ENCODE measurements at places on chromosomes 12 and 14.

GRCh38 chr12:7125632-7126227, 3.0 kb downstream of the RBP5 start:
- no peak for DNase-seq

DNA sequence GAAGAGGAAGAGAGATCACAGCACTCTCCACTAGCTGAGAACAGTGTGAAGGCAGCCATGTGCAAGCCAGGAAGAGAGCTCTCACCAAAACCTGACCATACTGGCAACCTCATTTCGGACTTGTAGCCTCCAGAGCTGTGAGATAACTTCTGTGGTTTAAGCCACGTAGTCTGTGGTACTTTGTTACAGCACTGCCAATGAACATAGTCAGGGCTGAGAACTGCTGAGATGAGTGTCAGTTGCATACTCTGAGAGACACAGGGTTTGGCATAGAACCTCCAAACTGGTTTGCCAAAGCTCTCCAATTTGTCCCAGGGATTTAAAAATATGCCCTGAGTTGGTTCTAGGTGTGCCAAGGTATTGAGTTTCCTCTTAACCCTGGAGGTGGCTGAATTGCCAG, 218.6 kb downstream of the ATP23 start:
- DNase-seq = no peak

GRCh38 chr12:103924761-103925641, 5.2 kb upstream of the HSP90B1 start:
- DNase-seq = no peak

DNA sequence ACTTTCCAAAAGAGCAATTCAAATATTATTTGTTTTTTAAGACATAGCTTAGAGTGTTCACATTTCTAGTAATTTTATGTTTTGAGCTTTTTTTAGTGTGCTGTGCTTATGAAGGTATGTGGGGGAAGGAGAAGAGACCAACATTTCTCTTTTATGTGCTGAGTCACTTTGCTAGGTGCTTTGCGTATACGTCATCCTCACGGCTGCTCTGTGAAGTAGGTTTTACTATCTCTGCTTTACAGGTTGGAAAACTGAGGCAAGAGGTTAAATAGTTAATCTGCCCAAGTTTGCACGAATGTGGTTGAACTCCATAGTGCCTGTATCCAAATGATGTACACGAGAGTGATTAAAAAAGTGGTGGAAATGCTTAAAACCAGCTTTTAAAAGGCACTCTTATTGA, 75.9 kb downstream of the AEBP2 start:
- no peak for DNase-seq

DNA sequence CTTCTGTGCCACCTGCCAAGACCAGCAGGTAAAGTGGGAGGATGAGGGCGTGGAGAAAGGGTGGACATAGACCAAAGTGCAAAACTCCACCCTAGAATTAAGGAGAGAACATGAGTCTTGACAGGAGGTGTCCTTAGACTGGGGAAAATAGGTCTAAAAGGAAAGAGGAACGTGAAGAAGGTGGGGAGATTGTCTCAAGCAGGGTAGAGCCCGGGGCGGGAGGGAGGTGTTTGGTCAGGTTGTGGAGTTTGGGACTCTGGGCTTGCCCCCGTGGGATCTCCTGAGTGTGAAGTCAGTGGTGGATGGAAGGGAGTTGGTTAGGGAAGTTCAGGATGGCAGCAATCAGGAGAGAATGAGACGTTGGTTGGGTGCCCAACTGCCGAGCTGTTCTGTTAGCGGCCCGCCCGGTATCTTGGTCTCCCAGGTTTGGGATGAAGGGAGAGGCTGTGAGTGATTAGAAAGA, 386 bp downstream of the DGKA start:
- no peak for DNase-seq

GRCh38 chr12:119381471-119382235, 47.1 kb downstream of the CCDC60 start:
- no peak for DNase-seq

DNA sequence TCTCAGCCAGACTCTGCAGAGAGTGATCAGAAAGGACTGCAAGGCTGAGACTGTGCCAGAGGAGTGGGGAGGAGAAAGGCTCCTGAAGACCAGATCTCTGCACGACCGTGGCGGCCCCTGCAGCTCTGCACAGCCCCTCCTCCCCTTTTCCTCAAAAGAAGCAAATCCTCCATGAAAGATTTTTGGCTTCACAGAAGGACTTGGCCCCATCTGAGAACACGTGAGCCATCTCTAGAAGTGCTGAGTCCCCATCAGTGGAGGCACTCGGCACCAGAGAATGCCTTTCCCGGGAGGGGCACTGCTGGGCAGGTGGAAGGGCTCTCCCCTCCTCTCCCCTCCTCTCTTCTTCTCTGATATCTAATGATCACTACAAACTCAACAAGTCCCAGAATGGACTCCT, 6.8 kb downstream of the FIGNL2 start:
- no peak for DNase-seq

- no peak for DNase-seq
Measured at GRCh38 chr12:132617822-132618682, 524 bp upstream of the P2RX2 start.

- DNase-seq = no peak
Measured at GRCh38 chr14:95668235-95668772, 17.9 kb upstream of the TCL1B start.

- DNase-seq = no peak
Measured at GRCh38 chr14:31990926-31991572, 86.1 kb upstream of the ARHGAP5 start.

DNA sequence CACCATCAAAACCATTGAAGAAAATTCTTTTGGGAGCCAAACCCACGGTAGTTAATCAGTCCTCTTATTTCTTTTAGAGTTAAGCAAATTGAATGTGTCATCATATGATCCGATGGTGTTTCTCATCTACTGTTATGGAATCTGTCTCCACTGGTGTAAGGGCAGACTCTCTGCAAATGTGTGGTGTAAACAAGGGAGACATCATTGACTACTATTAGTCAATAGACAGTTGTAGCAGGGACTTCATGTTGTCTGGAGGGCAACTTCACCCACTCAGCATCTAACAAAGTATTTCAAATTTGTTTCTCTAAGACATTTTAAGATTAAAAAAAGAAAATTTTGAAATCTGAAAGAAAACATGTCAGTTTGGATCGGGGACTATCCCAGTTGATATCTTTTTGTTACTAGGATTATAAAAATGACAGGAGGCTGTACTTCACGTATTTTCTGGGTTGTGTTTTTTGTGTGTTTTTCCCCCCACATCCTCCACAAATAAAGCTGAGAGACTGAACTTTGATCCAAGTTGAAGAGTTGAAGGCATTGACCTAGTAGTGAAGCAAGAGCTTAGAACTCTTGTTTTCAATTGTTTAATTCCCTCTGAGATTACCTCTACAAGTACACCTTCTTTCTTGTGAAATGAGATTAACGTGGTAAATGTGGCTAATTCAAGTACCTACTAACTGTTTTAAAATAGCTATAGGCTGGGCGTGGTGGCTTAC, 4.0 kb downstream of the GOLGA5 start:
- no peak for DNase-seq

- no peak for DNase-seq
Measured at GRCh38 chr12:22687361-22688076, 62.5 kb downstream of the ETNK1 start.

DNA sequence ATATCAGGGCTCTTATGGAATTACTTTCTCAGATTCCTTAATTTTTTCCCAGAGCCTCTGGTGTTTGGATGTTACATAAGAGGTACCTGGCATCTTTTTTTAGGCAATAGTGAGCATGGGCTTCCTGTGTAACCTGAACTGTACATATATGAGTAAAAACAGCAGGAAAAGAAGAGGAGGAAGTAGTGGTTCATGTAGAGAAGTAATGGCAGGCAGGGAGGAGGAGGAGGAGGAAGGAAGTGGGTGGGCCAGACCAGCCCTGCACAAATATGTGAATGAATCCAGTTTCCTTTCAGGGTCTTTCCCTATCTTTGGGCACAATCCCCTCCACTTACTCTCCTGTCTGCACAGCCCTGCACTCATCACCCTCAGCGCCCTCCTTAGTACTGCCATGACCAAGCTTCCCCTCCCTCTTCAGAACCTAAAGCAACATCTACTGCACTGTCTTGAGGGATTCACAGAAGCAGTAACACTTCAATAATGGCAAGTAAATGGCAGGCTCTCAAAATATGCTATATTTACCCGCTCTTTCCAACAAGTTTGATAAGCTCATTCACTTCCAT, 40.9 kb upstream of the GSG1 start:
- DNase-seq = no peak

DNA sequence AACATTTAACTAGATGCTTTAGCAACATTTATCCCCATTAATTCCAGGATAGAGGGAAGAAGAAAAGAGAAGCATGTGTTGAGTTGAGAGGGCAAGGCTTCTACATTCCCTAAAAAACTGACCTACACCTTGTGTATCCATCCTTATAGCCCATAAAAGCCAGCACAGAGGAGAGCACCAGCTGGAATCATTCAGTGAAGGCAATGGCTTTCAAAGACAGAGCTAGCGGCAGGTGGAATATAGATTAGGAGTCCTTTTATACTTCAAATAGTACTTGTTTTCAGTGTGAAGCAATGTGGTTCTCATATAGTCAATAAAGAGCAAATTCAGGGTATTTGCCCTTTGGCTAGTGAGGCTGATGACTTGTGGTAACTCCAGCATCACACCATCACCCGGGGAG, 94.4 kb downstream of the TBC1D30 start:
- no peak for DNase-seq
